ENCODE measurements at places on chromosomes 1 and 21.

- no peak for DNase-seq
- no peak overlapping the region for H3K4me3 ChIP-seq
- no peaks in the 10 kb centered on the region for H3K4me1 ChIP-seq
- no peaks in the 10 kb centered on the region for H3K27me3 ChIP-seq
- H3K36me3 ChIP-seq = no peaks in the 10 kb centered on the region
Observed at GRCh38 chr1:176701151-176701866, 238.3 kb downstream of the PAPPA2 start.

DNA sequence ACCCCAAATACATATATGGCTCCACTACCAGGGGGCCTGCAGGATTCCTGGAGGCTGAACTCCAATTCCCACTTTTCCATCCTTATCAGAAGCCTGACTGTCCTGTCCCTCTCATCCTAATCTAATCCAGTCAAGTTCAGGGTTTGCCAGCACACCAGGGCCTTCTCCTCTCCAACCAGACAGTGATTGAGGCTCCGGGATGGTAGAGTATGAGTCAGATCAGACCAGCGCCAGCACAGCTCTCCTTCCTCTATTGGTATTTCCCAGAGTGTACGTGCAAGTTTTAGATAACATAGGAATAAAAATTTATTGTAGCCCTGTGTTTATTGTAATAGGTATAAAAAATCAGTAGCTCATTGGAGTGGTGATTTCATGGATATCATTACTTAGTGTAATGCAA, 24.5 kb upstream of the RCSD1 start:
- no peak overlapping the region for H3K4me3 ChIP-seq
- H3K4me1 ChIP-seq = peaks cover 28% of the 10 kb centered on the region
- DNase-seq = no peak
- no peaks in the 10 kb centered on the region for H3K36me3 ChIP-seq

GRCh38 chr1:37560401-37561132, 3.8 kb downstream of the DNALI1 start:
- H3K4me1 ChIP-seq = no peaks in the 10 kb centered on the region
- no peak for DNase-seq
- H3K36me3 ChIP-seq = peaks cover 10% of the 10 kb centered on the region
- H3K27me3 ChIP-seq = no peaks in the 10 kb centered on the region

- peaks cover 4% of the 10 kb centered on the region for H3K4me1 ChIP-seq
- peaks cover 62% of the 10 kb centered on the region for H3K36me3 ChIP-seq
- H3K27ac ChIP-seq = no peak overlapping the region
- H3K4me3 ChIP-seq = no peak overlapping the region
- H3K27me3 ChIP-seq = no peaks in the 10 kb centered on the region
Observed at GRCh38 chr1:206489980-206490770, 17.2 kb upstream of the RASSF5 start.

DNA sequence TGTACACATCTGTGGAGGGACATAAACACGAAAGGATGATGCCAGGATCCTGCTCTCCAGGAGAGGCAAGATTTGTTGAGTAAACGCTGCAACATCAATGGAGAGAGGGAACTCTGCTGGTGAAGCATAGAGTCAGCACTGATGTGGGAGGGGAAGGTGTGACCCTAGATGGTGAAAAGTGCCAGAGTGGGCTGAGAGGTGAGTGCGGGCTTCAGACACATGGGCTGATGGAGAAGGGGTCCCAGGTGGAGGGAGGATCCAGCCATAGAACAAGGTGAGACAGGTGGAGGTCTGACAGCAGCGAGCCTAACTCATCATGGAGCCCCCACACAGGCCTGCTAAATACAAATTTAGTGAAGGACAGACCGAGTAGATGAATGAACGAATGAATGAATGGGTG, 9.7 kb downstream of the RD3 start:
- H3K4me3 ChIP-seq = no peak overlapping the region
- no peaks in the 10 kb centered on the region for H3K36me3 ChIP-seq
- DNase-seq = no peak
- no peak overlapping the region for H3K27ac ChIP-seq
- no peaks in the 10 kb centered on the region for H3K4me1 ChIP-seq

GRCh38 chr1:230186874-230187273, 119.8 kb downstream of the GALNT2 start:
- H3K36me3 ChIP-seq = no peaks in the 10 kb centered on the region
- no peak overlapping the region for H3K4me3 ChIP-seq
- peak overlapping the region; percentile 30 for H3K27ac ChIP-seq
- no peaks in the 10 kb centered on the region for H3K27me3 ChIP-seq
- peaks cover 25% of the 10 kb centered on the region for H3K4me1 ChIP-seq

DNA sequence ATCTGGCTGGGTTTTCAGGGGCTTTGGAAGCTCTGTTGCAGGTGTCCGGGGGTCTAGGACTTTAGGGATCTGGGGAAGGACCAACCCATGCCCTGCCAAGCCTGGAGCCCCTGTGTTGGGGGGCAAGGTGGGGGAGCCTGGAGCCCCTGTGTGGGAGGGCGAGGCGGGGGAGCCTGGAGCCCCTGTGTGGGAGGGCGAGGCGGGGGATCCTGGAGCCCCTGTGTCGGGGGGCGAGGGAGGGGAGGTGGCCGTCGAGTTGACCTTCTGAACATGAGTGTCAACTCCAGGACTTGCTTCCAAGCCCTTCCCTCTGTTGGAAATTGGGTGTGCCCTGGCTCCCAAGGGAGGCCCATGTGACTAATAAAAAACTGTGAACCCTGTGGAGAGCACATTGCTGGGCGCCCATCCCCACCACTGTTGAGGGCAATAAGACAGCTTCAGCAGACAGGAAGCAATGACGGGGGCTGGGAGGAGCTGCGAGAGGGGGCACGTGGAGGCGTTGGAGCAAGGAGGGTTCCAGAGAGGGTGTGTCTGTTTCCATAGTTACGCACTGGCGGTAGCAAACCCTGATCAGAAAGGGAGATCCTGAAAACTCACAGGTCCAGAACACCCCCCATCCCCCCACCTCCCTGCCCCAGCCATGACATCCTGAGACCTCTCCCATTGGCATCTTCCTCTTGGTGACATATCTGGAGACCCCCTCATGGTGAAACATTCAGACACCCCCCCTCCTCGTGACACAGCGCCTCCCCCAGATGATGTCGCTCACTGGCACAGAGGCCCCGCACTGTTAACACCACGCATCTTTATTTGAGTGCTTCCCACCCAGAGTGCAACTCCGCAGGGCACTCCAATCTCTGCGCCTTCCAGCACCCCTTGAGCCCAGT, 8.4 kb downstream of the MYBPH start:
- no peak overlapping the region for H3K27ac ChIP-seq
- no peak for DNase-seq
- H3K4me3 ChIP-seq = no peak overlapping the region

- H3K4me3 ChIP-seq = no peak overlapping the region
- no peaks in the 10 kb centered on the region for H3K4me1 ChIP-seq
Observed at GRCh38 chr1:7345516-7345915, 425.6 kb upstream of the VAMP3 start.

- H3K4me1 ChIP-seq = peaks cover 19% of the 10 kb centered on the region
- H3K4me3 ChIP-seq = peak within 1 kb of the TSS; percentile 51
- no peak within 1 kb of the TSS for H3K27ac ChIP-seq
- no peaks in the 10 kb centered on the region for H3K36me3 ChIP-seq
- DNase-seq = peak; percentile 34
Observed at GRCh38 chr1:168136709-168137514, at the start of gene GPR161. Gene GPR161, minus strand, starts transcription at chr1:168136930. Its CDS starts 32,080 bp downstream, at chr1:168104850.

DNA sequence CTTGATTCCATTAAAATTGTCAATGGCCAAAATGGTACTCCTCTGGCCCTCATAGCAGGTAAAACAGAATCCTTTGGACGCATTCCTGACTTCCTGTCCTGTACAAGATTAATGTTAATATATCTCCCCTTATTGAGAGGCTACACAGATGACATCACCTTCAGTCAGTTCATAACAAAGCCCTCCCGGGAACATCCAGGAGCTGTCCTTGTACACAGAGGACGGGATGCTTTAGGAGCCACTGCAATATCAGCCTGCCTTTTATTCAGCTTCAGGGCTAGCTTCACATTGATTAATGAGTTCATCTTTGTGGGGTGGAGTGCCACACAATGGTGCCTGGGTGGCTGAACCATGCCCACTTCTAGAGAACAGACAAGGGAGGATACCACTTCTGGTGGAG, 235.1 kb downstream of the NRIP1 start:
- H3K36me3 ChIP-seq = no peaks in the 10 kb centered on the region
- H3K27me3 ChIP-seq = no peaks in the 10 kb centered on the region
- H3K4me1 ChIP-seq = no peaks in the 10 kb centered on the region
- no peak for DNase-seq

DNA sequence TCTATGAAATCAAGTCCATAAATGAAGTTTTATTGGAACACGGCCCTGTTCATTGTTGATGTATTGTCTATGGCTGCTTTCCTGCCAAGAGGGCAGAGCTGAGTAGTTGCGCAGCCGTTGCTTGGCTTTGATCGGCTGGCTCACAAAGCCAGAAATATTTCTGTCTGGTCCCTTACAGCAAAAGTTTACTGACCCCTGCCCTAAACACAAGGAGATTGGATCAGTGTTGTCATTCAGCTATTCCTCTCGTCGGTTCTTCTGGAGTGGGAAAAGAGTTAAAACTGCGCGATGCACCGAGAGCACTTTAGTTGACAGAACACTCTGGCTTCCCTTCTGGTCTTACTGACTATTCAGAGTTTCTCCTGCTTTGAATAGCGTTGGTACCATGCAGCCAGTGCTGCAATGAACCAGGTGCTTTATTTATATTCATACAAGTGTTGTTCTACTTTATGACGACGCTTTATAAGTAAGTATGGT, 868 bp downstream of the ZBTB40 start:
- no peaks in the 10 kb centered on the region for H3K27me3 ChIP-seq
- H3K4me3 ChIP-seq = peak overlapping the region; percentile 84
- peak; percentile 60 for DNase-seq
- peaks cover 14% of the 10 kb centered on the region for H3K4me1 ChIP-seq

DNA sequence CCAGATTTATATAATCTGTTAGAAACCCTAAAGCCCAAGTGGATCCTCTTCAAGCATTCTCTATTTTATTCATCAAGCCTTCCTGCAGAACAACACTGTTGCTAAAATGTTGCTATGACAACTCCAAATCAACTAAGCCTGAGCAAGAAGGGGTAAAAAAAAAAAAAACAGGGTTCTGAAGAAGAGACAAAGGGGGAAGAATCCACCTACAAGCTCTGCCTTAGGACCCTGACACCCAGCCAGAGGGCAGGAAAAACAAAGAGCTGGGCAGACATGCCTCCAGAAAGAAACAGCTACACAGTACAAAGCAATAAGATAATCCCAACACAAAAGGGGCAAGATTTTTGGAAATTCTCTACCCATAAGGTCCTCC, 1.3 kb downstream of the USF1 start:
- DNase-seq = no peak
- peak overlapping the region; percentile 88 for H3K27ac ChIP-seq
- peak overlapping the region; percentile 90 for H3K4me3 ChIP-seq
- peaks cover 38% of the 10 kb centered on the region for H3K4me1 ChIP-seq

- no peaks in the 10 kb centered on the region for H3K36me3 ChIP-seq
- no peak overlapping the region for H3K27ac ChIP-seq
- H3K4me3 ChIP-seq = no peak overlapping the region
- peaks cover 51% of the 10 kb centered on the region for H3K4me1 ChIP-seq
- DNase-seq = no peak
Observed at GRCh38 chr21:44349847-44350772, 3.3 kb upstream of the TRPM2 start.

DNA sequence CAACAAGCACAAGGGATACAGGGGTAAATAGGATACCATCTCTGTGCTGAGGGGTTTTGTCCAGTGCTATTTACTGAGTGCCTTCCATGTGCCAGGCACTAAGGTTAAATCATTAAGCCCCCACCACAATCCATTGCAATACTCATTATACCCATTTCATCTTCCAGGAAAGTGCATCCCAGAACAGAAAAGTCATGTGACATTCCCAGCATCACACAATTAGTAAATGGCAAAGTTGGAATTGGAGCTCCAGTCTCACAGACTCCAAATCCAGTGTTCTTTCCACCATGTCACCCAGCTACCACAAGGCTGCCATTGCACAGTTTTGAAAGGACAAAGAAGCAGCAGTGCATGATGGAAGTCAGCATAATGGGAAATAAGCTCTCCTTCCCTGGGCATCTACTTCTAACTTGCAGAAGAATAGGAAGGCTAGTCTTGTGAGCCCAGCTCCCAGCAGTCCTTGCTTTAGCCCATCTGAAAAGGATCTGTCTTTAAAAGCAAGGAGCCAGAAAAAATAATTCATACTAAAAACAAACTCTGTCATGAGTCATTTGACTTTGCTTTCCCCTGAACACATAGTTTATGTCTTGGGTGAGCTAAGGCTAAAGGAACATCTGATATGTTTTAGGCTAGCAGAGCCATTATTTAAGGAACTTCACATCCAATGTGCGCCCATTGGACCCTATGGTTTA, 111.4 kb upstream of the HOOK1 start:
- no peak overlapping the region for H3K27ac ChIP-seq
- H3K4me3 ChIP-seq = no peak overlapping the region
- H3K36me3 ChIP-seq = no peaks in the 10 kb centered on the region
- H3K4me1 ChIP-seq = no peaks in the 10 kb centered on the region
- H3K27me3 ChIP-seq = no peaks in the 10 kb centered on the region

DNA sequence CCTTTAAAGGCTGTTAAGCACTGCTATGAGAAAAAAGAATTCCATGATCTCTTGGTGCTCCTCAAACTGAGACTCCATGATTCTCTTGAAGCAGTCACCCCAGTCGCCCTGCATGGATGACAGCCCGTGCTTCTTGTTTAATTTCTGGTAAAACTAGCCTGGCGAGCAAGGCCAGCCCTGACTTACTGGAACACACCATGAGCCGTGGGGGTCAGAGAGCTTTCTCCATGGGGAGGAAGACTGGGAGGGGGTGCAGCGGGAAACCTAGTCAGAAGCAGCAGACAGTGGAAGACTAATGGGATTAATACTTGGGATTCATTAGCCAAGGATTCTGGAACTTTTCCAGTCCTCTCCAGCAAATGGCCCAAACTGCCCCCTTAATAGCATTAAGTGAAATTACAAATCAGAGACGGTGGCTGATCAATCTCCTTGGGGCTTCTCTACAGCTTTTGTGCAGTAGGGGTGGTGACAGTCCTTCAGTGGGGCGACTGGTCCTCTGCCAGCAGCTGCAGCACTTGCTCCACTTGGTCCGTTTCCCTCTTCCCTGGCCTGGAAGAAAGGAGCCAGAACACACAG, 57.2 kb upstream of the LRRN2 start:
- no peaks in the 10 kb centered on the region for H3K27me3 ChIP-seq
- H3K4me1 ChIP-seq = no peaks in the 10 kb centered on the region
- no peak for DNase-seq
- H3K36me3 ChIP-seq = no peaks in the 10 kb centered on the region

GRCh38 chr1:44619261-44619900, 54.9 kb downstream of the TMEM53 start:
- no peaks in the 10 kb centered on the region for H3K4me1 ChIP-seq
- no peaks in the 10 kb centered on the region for H3K36me3 ChIP-seq
- no peak overlapping the region for H3K4me3 ChIP-seq
- no peak overlapping the region for H3K27ac ChIP-seq

- no peak for DNase-seq
- no peaks in the 10 kb centered on the region for H3K36me3 ChIP-seq
- no peaks in the 10 kb centered on the region for H3K27me3 ChIP-seq
- no peak overlapping the region for H3K4me3 ChIP-seq
Observed at GRCh38 chr21:29430030-29430429, 131.3 kb downstream of the BACH1 start.

GRCh38 chr1:63645317-63645716, 52.1 kb downstream of the PGM1 start:
- H3K27ac ChIP-seq = no peak overlapping the region
- no peaks in the 10 kb centered on the region for H3K4me1 ChIP-seq
- H3K36me3 ChIP-seq = peaks cover 31% of the 10 kb centered on the region
- no peak for DNase-seq
- no peak overlapping the region for H3K4me3 ChIP-seq
- H3K27me3 ChIP-seq = no peaks in the 10 kb centered on the region

- H3K4me3 ChIP-seq = no peak overlapping the region
- H3K4me1 ChIP-seq = peaks cover 19% of the 10 kb centered on the region
- H3K27me3 ChIP-seq = no peaks in the 10 kb centered on the region
- no peak for DNase-seq
Observed at GRCh38 chr1:30778979-30779293, 21.4 kb upstream of the LAPTM5 start.

All from natural killer cell (primary cell).